Activated gamma-delta T cell (primary cell): ENCODE measurements at places on chromosomes 12 and 14.

GRCh38 chr12:106051853-106052531, 86.8 kb downstream of the NUAK1 start:
- DNase-seq: no peak

DNA sequence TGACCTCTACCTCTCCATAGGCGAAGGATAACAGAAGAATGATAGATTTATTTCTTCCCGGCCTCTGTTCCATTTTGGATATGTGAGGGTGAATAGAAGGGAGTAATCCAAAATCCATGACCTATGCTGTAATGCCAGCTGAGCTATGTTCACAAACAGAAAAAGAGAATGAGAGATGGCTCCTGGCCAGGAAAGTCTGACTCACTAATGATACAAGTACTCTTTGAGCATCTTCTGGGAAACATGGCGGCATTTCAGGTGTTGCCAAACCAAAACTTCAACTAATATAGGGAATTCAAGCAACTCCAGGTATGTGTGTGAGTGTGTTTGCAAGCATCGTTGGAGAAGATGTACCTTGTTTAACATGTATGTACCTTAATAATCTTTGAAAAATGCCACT, 55.1 kb downstream of the MED13L start:
- DNase-seq: no peak

DNA sequence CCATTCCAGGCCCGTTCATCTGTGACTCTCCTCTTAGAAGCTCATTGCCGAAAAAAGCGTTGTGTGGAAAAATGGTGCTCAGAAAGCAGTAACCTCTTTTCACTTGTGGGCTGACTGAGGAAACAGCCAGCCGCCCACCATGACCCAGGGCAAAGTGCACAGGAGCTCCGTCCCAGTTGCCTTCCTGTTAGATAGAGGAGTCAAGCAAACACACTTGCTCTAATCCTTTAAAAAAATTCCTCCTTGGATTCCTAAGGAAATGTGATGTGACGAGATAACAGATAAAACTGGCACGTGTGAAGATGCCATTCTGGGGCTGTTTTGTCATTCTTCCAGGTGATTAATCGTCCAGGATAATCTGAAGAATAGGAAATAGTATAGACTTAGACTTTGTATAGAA, 396.8 kb upstream of the DDHD1 start:
- no peak for DNase-seq

DNA sequence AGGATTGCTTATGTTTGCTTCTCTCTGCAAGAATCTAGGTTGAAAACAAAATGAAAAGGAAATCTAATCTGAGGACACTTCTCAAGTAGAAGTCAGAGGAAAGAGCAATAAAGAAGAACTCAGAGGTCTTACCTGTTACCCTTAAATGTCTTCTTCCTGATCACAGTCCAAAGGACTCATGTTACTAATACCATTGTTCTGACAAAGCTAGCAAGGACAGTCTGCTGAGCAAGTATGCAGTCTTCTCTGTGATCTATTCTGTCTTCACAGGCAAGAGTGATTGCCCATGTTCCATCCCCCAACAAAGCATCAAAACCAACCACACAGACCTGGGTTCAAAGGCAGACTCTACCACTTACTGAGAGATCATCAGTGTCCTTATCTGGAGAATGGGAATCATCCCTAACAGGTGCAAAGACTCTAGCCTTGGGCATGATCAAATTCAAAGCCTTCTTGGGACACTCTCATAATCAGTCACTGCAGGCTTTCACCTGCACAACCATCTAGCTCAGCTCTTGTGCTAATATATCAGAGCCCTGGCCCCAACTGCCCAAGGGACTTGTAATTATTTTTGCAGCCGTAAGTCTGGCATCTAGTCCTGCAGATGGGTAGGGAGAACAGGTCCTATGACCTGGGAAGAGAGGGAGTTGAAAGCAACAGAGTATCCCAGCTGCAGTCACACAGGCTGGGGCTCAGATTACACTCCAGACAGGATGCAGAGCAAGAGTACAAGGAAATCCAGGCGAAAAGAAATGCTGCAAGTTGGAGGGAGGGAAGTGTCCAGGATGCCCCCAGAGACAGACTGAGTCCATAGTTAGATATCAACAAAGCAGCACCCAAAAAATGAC, 97.9 kb upstream of the NUDT4 start:
- no peak for DNase-seq

DNA sequence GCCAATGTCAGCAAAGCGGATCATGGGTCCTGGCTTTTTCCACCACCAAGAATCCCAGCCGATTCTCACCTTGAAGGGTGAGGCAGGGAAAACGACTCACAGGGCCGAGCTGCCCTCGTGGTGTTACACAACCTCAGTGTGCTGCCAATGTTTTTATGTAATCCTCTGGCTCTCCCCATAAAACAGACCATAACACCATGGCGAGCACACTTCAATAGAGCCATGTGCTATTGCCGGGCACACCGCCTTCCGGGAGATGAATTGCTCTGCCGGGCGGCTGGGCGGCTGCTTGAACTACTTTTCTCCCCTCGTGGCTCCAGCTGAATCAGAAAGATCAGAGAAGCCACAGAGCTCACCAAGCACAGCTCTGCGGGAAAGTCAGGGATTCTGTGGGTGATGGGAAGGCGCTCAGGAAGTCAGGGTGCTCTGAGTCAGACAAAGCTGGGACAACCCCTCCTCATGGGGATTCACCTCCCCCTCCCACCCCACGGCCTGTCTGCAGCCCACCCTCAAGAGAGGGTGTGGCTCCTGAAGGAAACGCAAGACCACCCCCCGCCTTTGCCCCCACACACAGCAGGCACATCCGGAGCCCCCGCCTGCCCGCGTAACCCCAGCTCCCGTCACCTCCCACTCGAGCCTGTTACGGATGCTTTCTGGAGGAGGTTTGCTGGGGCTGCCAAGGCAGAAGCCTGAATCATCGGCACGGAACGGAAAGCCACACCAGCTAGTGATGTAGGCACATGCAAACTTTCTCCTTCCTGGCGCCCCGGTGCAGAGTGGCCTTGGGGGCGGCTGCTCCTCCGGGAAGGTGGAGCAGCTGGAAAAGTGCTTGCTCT, 1.8 kb downstream of the GALNT9 start:
- DNase-seq: no peak

DNA sequence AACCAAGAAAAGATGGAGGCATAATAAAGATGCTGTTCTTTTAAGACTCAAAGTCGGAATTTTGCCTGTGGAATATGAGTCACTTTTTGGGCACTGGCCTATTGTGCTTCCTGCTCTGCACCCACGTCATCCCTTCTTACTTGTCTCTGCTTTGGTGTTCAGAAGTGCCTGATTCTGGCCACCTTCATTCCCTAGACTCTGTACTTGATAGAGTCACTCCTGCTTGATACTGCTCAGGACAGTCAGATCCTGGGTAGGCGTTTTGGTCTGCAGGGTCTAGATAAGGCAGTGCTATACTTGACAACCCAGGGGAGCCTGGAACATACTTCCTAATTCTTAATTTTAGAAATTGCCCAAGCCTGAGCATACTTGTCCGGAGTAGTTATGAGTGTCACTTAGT, 1.9 kb downstream of the LRRK2 start:
- no peak for DNase-seq

GRCh38 chr14:76067536-76067935, 82.0 kb downstream of the IFT43 start:
- DNase-seq: no peak

- DNase-seq: no peak
These were observed 70.5 kb downstream of the EGLN3 start for GRCh38 chr14:33880330-33880729.

DNA sequence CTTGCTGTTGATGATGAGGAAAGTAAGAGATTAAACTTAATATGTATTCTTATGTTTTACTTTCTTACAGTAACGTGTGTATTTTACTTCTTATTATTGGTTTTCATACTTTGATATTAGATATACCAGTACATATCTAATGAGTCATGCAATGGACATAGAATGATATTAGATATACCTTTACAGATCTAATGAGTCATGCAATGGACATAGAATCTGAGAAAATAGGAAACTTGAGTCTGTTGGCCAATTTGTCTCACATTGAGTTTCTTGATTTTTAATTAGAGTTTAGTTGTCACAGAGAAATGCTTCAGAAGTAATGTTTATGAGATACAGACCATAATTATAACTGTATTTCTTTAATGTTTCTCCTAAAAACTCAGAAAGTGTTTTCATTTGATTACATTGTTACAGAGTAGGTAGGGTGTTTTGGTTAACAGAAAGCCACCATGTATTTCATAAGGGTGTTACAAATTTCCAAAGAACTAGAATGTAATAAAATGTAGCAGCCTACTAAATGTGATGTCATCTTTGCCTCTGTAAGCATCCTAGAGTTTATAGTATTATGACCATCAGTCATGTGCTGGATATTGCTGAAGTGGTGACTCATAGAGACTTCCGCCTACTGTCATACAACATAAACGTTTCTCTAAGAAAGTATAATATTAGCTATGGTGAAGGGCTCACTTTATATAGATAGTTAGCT, 3.0 kb downstream of the GAS2L3 start:
- no peak for DNase-seq

DNA sequence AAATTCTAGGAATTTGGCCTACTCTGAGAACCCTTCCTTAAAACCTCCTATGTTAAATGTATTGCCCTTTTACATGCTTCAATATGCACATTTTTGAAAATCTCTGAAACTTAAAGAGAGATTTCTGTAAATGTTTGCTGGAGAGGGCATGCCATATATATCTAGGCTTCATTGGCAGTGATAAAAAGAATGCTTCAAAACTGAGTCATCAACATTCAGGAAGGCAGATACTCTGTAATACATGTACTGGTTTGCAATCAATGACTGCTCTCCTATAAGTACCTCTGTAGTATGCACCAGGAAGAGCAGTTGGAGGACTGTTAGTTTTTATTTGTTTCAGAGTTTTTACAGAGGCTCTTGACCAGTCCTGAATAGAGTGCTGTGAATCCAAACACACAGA, 739.9 kb downstream of the SLC16A7 start:
- no peak for DNase-seq

DNA sequence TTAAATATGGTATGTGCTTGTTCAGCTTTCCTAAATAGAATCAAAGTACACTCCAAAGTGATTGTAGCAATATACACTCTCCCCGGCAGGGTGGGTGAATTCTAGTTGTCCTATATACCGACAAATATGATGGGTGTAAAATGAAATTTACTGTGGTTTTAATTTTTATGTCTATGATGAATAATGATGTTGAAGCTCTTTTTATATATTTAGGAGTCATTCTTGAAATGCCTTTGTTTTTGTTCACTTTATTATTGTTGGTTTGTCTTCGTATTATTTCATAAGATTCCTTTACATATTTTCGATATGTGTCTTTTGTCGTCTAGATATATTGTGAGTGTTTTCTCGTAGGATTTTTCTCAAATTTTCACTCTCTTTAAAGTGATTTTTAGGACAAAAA, 105.7 kb downstream of the PDE3A start:
- DNase-seq: no peak

GRCh38 chr14:73780896-73781295, 66.7 kb upstream of the PNMA1 start:
- DNase-seq: no peak

GRCh38 chr12:93042684-93043083, 113.6 kb upstream of the EEA1 start:
- no peak for DNase-seq

- no peak for DNase-seq
These were observed 33.6 kb downstream of the PRORP start for GRCh38 chr14:35155962-35156361.

GRCh38 chr14:100567009-100567876, 20.0 kb downstream of the BEGAIN start:
- no peak for DNase-seq

DNA sequence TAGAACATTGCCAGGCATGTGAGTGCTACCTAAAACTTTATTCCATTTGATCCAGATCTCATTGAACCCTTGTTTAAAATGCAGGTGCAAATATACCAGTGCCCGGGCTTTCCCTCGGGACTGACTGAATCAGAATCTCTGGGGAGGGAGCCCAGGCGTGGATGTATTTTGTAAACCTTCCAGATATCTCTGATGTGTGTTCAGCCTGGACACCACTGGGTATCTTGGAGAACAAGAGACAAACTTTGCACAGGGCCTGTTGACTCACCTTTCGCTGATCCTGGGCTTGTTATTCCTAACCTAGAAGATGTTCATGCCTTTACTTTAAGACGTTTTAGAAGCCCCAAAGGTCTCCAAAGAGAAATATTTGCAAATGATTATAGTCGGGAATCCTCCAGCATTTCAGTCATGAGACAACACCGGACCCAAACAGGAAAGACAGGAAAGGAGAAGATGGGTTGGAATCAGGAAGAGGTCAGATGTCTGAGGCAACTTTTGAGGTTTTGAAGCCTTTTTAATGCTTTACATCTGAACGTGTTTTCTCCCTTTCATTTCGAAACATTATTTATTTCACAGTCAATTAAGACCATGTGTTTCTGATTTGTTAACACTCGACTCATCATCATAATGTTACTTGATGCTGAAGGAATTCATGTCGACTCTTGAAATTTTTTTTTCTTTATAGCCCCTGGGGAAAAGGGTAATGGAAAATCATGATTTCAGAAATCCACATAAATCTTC, 118.6 kb downstream of the PLXNC1 start:
- DNase-seq: no peak

DNA sequence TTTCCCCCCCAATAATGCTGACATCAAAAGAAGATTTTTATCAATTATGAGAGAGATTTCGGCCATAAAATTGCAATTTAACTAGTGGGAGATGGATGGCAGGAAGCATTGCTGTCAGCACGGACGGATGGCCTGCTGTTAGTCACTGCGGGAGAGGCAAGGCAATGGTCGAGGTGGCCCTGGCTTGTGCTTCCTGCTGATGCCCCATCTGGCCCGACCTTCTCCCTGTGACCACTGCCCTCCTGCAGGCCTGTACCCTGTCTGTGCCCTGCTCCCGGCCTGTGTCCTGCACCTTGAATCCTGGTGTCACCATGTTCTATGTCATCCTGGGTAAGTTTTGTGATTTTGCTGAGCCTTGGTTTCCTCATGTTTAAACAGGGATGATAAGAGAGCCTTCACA, 67.6 kb downstream of the ADCK1 start:
- no peak for DNase-seq

GRCh38 chr12:104357421-104357952, 53.9 kb downstream of the EID3 start:
- DNase-seq: no peak

DNA sequence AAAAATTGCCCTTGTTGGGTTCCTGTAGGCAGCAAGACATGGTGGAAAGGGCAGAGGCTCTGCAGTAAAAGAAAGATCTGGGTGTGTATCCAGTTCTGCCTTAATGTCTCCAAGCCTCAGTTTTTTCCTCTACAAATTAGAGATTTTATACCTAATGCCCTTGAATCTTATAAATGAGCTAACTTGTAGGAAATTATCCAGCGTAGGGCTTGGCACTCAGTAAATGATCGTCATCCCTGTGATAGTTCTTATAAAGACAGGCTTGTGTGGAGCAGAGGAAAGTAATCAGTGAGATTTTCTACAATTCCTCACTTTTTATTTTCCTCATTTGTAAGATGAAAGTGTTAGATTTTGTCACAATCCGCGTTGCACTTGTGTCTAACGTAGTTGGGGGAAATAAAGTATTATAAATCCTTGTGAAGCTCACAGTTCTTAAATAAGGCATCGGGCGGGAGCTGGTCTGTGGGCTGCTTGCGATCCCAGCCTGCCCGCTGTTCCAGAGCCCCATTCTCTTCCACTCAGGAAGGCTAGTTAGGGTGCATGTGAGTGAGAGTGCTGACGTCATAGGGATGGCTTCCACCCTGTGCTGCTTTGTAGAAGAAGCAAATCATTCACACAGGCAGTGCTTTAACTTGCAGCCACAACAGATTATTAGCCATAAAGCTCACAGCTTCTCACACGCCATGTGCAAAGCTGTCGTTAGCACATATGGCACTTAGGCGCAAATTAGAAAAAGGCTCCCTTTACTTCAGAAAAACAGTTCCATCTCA, 87.6 kb downstream of the EML1 start:
- no peak for DNase-seq
